Activated CD4-positive, alpha-beta T cell treated with anti-CD3 and anti-CD28 coated beads, Interleukin-2, amount 50 U/mL, for 4 hours (primary cell): ENCODE measurements at places on chromosomes 3 and 15.
A peak's percentile ranks its signal among the peaks of the same experiment; 100 is the strongest.

DNA sequence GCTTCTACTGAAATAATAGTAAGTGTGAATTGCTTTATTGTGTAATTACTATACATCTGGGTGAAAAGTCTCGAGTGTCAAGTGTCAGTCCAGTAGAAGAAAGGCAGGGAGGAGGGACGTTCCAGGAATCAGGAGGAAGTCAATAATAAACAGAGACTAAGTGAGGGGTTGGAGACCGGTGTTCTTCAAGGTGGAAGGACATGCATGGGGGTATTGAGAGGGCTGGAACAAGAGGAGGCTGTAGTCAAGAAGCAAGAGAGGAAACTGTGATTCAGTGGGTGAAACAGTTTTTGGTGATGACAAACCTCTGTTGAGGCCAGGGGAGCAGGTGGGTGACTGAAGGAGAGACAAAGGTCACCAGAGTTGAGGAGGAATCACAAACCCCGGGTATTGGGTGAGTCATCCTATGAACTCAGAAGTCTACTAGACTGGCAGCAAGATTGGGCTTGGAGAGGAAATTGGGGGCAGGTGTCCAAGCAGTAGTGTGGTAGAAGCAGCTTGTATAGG, 11.6 kb upstream of the SCAMP5 start:
- DNase-seq, result peak; percentile 25

- no peak for DNase-seq
Observed at GRCh38 chr3:53027254-53027844, 18.5 kb downstream of the SFMBT1 start.

DNA sequence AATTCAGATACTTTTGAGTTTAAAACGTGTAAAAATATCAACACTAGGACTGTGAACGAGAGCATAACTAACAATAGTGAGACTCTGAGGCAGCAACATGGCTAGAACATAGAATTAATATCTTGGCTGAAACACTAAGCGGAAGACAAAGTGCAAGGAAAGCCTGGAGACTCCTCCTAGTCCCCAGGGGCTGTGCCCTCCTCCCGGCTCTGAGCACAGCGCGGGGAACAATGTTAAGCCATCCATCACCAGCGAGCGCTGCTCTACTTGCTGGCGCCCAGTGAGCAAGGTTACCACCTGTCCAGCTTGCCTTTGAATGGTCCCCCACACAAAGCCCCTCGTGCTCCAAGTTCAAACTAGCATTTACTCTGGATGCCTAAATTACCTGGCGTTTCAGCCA, 436.9 kb downstream of the FOXP1 start:
- DNase-seq, result no peak

DNA sequence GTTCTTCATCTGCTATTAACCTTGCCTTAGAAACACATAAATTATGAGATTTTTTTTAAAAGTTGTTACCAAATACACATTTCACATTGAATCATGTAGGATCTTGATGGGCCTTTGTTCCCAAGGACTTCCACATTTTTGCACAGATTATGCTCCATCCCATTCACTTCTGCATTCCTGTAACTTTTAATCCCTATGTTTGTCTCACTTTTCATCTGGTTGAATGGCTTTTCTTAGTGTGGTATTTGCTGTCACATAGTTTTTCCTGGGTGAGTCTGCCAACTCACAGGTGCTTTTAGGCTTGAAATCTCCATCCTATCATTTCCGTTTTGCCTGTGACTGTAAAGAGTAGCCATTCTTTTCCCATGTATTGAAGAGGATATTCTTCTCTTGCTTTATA, 297.2 kb upstream of the TPRG1 start:
- no peak for DNase-seq

- DNase-seq, result no peak
Observed at GRCh38 chr15:37291920-37292319, 191.6 kb upstream of the MEIS2 start.

GRCh38 chr3:152382312-152383135, 113.8 kb downstream of the MBNL1 start:
- DNase-seq, result no peak

DNA sequence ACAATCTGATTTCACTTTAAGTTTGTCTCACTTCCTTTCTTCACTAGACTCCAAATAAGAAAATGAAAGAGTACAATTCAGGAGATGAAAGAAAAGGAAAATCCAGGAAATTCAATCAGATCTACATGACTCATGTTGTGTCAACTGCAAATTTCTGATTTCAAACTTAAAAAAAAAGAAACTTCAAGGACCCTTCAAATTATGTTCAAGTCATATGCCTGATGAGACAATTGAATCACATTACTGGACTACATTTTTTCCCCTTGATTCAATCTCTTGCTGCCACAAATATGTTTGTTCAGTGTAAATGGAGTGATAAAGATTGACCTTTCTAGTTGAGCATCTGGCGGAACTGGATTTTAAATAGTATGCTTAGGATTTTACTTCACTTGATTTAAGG, 37.4 kb downstream of the FRMD5 start:
- DNase-seq, result no peak

- no peak for DNase-seq
Observed at GRCh38 chr15:64586984-64587383, 126.6 kb downstream of the ZNF609 start.

GRCh38 chr3:25155652-25156471, 272.2 kb upstream of the RARB start:
- DNase-seq, result no peak

DNA sequence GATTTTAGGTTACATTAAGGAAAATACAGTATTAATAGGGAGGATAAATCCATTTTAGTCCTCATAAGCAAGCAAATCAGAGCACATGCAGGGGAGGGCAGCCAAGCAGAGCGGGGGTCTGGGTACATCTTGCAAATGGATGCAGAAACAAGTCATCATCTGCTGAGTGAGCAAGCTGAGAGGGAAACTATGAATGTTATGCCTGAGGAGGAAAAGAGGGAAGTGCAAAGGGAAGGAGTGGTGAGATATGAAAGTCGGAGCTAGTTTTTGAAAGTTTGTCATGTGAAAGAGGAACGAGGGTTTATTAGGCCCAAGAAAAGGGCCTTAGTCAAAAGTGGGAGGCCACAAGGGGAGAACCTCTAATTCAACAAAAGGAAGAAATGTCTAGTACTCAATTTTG, 15.4 kb downstream of the PTX3 start:
- no peak for DNase-seq

- DNase-seq, result no peak
Observed at GRCh38 chr3:190601622-190602021, 87.7 kb downstream of the IL1RAP start.

DNA sequence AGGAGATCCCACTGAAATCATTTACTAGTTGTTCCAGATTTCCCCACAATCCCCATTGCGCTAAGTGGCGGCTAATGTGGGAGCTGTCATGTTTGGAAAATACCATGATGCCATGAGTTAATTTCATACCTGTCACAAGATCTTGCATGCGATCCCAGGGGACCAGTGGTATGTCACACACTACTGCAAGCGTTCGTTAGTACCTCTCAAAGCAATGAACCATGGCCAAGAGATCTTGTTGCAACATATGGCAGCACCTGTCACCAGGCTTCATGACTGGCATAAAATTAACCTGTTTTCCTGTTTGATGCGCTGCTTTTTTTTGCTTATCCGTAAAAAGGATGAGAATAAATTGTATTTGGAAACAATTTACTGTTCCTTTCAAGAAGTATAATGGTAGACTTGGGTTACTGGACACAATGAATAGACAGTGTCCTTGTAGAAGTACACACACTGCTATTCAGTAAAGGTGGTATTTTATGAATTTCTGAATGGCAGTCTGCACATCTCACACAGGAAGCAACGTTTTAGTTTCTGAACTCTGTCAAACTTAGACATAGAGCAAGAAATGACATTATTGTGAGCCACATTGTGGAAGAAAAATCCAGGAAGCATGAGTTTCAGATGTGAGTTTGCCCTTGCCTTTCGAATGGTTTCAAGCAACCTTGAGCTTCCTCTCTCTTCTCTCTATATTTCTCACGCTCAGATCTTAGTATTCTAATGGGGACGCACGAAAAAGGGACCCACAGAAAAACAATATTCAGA, 81.9 kb downstream of the CHL1 start:
- DNase-seq, result no peak

DNA sequence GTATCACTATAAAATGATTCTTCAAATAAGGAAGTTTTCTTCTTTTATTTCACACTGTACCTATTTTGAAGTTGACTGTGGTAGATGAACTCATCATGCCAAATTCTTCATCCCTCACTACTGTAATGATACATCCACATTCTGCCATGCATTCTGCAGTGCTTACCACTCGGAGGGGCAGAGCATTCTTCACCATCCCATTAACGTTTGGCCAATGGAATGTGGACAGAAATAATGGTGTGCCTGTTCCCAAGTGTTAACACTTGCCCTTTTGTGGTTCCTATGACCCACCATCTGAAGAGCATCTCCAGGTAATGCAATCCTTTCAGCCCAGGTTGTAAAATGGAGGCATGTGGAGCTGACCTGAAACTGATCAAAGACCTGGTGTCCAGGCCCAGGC, 18.6 kb downstream of the GOLIM4 start:
- DNase-seq, result no peak

DNA sequence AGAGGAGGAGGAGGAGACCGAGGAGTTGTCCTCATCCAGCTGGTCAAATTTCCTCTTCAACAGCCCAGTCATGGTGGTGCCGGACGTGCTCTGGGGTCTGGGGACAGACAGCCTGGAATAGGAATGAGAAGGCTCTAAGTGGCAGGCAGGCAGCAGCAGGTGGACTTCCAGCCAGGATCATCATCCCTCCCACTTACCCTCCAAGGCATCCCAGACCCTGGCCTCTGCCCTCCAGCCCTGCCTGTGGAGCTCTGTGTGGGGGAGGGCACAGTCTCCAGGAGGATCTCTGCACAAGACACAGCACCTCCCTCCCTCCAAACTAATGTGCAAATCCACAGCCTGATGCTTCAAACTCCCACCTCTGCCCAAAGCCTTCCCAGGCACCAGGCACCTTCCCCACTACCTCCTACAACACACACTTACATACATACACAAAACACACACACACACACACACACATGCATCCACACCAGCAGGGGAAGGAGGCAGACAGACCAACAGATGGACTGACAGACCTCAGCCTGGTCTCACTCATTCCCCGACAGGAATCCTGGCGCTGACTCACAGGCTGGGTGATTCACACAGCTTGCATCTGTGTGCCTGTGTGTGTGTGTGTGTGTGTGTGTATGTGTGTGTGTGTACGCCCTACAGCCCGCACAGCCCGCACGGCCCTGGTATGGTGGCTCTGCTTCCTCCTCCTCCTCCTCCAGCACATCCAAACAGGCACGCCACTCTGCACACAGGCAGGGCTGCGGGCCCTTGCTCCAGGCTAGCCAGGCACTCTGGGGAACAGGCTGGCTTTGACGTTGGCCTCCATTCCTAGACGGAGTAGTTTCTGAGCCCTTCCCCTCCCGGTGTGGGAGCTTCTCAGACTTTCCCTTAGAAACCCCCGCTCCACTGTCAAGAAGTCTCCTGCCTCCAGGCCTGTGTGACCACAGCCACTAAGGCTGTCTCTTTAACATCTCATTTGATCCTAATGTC, 6.5 kb downstream of the CSRNP1 start:
- peak; percentile 71 for DNase-seq

- DNase-seq, result no peak
Observed at GRCh38 chr15:88147760-88148159, 108.8 kb downstream of the NTRK3 start.

- DNase-seq, result no peak
Observed at GRCh38 chr3:136639069-136639468, 113.1 kb downstream of the STAG1 start.

GRCh38 chr15:40047415-40048210, 8.6 kb upstream of the SRP14 start:
- DNase-seq, result peak; percentile 38

GRCh38 chr3:153458881-153459280, 296.9 kb downstream of the RAP2B start:
- no peak for DNase-seq

GRCh38 chr3:24259901-24260512, 234.6 kb downstream of the THRB start:
- no peak for DNase-seq

GRCh38 chr15:95325763-95326404, 1004.6 kb upstream of the NR2F2 start:
- no peak for DNase-seq

DNA sequence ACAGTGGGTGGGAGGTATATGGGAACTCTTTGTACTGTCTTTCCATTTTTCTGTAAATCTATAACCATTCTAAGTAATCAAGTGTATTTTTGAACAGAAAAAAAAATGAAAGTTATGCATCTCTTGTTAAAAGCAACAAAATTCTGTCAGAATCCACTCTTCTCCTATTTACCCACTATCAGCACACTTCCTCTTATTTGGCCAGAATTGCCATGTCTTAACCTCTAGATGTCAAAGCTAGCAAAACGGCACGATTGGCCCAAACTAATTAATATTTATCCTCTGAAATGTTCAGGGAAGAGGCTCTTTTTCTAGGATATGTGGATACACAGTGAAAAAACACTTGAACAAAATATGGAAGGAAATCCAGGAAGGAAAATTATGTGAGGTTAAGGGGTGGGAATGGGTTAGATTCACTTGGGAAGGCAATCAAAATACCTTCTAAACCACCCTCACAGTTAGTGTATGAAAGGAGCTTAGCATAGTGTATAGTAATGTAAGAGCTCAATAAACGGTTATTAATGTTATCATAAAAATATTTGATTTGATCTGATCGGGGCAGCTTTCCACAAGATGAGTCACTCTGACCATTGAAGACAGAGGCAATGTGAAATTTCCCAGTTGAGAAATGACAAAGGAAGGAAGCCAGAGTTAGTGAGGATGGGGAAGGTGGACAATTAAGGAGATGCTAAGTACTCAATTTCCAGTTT, 20.1 kb upstream of the TGFBR2 start:
- no peak for DNase-seq

DNA sequence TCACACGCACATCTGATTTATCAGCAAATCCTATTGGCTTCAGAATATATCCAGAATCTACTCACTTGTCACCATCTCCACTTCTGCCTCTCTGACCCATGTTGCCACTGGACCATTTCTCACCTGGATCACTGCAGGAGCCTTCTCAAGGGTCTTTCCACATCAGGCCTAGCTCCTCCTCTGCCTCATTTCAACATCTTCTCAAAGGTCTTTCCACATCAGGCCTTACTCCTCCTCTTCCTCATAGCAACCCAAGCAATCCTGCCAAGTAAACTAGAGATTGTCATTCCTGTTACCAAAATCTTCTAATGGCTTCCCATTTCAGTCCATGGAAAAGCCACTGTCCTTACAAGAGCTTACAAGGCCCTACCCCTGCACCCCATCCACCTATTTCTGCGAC, 18.0 kb upstream of the DUT start:
- DNase-seq, result no peak
